AG20443 (cell line): ENCODE measurements at places on chromosomes 2 and 18.
A peak's percentile ranks its signal among the peaks of the same experiment; 100 is the strongest.

GRCh38 chr2:105645938-105646773 lies 98.6 kb upstream of the NCK2 start:
- DNase-seq, result no peak

- no peak for DNase-seq
Observed at GRCh38 chr2:222866358-222866960, 5.6 kb downstream of the ACSL3 start.

- DNase-seq, result no peak
Observed at GRCh38 chr18:36805105-36805504, 23.7 kb downstream of the TPGS2 start.

- DNase-seq, result no peak
Observed at GRCh38 chr2:214730800-214731407, 78.6 kb downstream of the BARD1 start.

DNA sequence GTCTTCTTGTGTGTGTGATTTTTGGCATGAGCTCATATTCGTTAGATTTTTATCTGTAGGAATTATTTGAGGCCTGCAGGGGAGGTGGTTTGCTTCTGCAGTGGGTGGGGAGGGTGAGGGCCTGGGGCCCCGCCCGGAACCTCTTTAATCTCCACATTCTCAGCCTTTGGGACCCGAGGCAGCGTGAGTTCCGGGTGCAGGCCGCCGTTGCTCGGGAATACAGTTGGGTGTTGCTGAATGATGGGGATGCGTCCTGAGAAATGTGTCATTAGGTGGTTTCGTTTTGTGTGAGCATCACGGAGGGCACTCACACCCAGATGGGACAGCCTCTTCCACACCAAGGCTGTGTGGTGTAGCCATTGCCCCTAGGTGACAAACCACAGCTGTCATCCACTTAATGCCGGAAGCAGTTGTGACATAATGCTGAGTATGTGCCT lies 13.7 kb upstream of the GAL3ST2 start:
- no peak for DNase-seq

DNA sequence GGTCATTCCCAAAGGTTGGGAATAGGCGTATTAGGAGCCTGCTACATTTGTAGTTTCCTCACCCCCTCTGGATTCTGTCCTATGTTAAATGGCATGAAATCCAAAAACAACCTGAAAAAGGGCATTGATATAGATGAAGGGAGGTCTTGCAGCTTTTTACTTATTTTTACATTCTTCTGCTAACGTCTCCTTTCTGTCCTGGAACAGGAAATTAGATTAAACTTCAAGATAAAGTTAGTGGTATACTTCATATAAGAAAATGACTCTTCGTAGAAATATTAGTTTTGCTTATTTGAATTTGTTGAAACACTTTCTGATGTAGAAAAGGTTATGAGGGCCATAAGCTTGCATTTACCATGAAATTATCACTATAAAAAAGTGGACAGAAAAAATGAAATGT lies 694.5 kb downstream of the ADCYAP1 start:
- no peak for DNase-seq

- no peak for DNase-seq
Observed at GRCh38 chr2:68766376-68766845, 31.8 kb downstream of the ARHGAP25 start.

- peak; percentile 56 for DNase-seq
Observed at GRCh38 chr2:46876741-46877384, 38.7 kb downstream of the MCFD2 start.

- DNase-seq, result no peak
Observed at GRCh38 chr2:62408241-62408677, 97.7 kb downstream of the TMEM17 start.

DNA sequence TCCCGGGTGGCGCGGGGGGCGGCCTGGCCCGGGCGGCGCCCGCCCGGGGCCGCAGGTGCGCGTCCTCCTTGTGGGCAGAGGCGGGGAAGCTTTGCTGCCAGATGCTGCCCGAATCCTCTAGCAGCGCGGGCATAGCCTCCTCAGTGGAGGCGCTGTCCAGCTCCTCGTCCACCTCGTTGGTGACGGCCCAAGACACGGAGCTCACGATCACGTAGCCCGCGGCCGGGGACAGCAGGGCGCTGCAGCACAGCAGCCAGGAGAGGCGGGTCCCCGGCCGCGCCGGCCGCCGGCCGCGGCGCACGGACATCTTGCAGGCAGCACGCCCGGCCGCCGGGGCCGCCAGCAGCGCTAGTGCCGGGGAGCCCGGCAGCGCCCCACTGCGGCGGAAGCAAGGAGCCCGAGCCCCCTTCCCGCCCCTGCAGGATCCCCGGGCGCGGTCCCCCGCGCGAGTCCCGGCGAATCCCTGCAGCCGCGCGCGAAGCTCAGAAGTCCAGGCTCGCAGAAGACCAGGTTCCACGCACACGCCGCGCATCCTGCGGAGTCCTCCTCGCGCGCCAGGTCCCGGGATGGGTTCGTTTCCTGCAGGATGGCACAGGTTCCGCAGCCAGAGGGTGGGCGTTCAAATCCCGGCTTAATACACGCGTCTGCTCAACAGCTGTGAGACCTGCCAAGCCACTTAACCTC lies at the start of gene CREG2:
CREG2 (minus strand) TSS at position 353 of the 684 bp plus-strand sequence; CDS start at position 307, 46 bp downstream.
- peak; percentile 90 for DNase-seq

GRCh38 chr2:195590861-195591205 lies 66.2 kb upstream of the SLC39A10 start:
- DNase-seq, result no peak

DNA sequence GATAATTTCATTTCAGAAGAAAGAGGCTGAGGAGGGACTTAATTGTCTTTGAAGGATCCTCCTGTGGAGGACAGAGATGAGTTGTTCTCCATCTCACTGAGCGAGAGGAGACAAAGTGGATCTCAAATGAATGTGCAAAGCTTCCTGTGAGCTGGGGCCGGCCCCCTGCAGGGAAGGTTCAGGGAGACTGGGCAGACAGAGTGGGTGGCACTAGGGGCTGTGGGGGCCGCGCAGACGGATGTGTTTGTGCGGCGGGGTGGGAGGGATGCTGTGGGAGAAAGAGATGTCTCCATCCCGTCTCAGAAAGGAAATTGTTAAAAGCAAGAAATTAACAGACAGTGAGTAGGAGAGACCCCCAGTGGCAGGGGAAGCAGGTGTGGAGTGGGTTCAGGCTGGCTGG lies 29.1 kb downstream of the KLHL29 start:
- no peak for DNase-seq

DNA sequence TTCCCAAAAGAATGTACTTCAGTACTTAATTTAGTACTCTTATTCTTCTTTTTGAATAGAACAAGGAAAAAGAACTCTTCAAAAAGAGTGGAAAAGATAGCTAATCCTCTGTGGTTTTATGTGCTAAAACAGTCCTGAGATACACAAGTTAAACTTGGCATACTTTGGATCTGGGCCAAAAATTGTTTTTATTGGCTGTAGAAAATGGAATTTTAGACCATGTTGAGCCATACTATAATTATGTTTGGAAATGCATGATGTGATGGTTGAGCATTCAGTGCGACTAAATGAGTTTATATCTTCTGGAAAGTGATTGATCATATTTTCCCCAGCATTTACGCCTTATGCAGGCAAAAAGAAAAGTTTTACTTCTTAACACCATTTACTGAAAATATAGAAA lies 18.0 kb upstream of the PDE1A start:
- DNase-seq, result no peak

DNA sequence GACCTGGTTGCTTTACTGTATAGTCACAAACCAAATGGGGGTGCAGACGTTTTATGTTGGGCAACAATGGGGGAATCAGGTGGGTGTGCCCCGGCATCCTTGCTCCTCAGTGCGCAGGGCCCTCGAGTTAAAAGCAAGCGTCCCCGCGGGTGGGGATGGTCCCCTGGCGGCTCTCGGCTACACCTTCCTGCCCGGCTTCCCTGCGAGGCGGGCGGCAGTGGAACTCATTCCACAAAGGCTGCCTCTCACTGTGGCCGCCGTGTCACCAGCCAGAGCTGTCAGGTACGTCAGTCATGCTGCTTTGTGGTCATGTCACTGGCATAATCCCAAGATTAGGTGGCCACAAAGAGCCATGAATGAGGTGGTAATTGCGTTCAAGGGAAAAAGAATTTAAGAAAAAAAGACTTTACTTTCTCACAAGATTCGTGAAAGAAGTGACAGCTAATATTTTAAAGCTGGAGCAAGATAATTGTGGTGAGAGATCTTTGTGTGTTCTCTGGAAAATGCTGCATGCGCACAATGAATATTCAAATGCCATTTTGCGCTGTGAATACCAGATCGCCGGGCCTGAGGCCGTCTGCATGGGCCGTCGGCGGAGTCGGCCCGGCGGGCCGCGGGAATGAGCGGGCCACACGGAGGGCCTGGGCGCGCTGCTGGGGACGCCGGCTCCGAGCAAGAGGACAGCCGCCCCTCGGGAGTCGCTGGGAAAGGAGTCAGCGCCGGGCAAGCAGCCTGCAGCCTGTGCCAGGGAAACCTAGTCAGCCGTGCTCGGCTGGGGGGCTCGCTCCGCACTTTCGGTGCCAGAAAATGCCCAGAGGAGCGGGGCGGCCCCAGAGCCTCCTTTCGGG lies 82.3 kb upstream of the LDLRAD4 start:
- peak; percentile 70 for DNase-seq

DNA sequence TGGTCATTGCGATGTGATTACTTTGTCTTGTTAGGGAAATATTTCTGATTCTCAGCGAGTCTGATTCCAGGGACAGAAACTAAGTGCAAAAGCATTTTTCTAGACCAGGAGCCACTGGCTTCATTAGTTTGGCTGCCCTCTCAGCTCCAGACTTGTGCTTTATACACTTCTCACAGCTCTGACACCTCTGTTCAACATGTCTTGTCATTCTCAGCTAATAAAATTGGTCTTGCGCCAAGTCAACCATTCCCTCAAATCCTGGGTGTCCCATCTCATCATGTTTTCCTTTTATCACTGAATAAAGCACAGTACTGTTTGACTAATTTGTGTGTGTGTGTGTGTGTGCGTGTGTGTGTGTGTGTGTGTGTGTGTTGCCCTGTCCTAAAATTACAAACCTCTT lies 215.5 kb upstream of the EPHA4 start:
- DNase-seq, result no peak

DNA sequence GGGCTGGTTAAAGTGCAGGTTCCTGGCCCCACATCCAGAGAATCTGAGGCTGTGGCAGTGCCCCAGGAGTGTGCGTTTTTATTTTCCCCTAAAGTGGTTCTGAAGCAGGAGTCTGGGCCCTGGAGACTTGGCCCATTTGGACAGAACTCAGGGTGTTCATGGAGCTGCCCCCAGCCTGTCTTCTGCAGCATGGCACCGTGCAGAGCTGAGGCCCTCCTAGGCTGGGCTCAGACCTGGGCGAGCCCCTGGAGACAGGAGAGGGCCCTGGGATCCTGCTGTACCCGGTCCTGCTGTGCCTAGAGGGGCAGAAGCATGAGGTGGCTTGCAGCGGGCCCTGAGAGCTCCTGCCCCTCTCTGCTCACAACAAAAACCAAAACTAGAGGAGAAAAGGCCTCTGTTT lies 58.8 kb upstream of the B3GNT7 start:
- DNase-seq, result no peak
